ENCODE measurements at places on chromosomes 5 and 9.
A peak's percentile ranks its signal among the peaks of the same experiment; 100 is the strongest.

DNA sequence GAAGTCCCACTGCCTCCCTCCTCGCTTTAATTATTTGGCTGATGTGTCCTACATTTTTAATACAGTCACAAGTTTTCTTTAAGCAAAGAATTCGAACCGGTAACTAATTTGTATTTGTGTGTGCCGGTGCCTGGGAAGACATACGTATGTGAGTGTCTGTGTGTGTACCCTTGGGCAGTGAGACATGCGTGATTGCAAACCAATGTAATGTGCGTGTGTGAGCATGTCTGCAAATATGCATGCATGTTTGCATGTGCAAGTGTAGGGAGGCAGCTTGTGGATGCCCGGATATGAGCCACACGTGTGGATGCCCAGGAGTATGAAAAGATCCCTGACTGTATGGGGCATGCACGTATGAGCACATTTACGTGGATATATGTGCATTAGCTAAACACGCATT, 44.4 kb upstream of the NEK6 start:
- no peak for DNase-seq

GRCh38 chr9:106478312-106478711, 384.7 kb upstream of the ZNF462 start:
- peak; percentile 12 for DNase-seq

DNA sequence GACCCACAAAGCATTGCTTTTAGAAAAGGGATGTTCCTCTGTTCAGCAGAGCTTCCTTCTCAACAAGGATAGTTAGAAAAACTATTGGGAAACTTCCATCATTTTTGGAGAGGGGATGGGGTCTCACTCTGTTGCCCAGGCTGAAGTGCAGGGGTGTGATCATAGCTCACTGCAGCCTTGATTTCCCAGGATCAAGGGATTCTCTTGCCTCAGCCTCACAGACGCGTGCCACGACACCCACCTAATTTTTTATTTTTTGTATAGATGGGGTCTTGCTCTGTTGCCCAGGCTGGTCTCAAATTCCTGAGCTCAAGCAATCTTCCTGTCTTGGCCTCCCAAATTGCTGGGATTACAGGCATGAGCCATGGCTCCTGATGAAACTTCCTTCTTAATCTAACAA, 34.8 kb downstream of the PHAX start:
- no peak for DNase-seq

- no peak for DNase-seq
Measured at GRCh38 chr5:74153255-74153790, 487.2 kb downstream of the ENC1 start.

GRCh38 chr5:55546947-55547346, 12.2 kb upstream of the PLPP1 start:
- no peak for DNase-seq

GRCh38 chr9:71746758-71747125, 21.6 kb downstream of the CEMIP2 start:
- no peak for DNase-seq

DNA sequence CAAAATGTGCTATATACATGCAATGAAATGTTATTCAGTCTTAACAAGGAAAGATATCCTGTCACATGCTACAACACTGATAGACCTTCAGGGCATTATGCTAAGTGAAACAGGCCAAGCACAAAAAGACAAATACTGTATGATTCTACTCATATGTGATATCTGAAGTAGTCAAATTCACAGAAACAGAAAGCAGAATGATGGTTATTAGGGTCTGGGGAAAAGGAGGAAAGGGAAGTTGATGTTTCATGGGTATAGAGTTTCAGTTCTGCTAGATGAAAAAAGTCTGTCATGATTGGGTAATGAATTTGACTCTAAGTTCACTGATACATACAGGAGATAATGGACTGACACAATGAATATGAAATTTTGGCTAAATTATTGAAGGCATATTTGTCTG, 11.2 kb upstream of the RIC1 start:
- no peak for DNase-seq

DNA sequence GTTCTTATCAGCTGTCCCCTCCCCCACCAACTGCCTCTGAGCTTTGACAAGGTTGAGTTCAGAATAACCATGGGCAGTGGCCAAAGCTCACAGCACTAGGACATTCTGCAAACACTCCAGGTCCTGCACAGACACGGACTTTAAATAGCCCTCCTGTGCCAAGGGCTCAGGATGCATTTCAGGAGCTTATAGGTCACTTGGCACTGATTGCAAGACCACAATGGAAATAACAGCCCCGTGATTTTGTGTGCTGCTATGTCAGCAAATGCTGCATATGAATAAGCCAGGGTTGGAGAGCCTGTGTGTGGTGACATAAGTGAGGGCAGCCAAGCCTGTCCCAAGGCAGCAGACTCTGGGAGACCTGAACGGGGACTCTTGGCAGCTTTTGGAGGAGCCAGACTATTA, 150.7 kb downstream of the DMRT2 start:
- DNase-seq: no peak

Measured in cardiac muscle cell (in vitro differentiated cells and primary cell).